ENCODE measurements at places on chromosomes 6 and 20. TPM values are rescaled to one million over a fixed set of nuclear protein-coding genes. Genes with fewer than 3 reads are reported as not detected.

- no peak for DNase-seq
These were observed 876.1 kb upstream of the ADGRB3 start for GRCh38 chr6:67759001-67759400.

GRCh38 chr6:29708432-29709179 lies 14.6 kb upstream of the HLA-F start:
- no peak for DNase-seq

- DNase-seq = no peak
These were observed 139.3 kb upstream of the SNX9 start for GRCh38 chr6:157683707-157684106.

DNA sequence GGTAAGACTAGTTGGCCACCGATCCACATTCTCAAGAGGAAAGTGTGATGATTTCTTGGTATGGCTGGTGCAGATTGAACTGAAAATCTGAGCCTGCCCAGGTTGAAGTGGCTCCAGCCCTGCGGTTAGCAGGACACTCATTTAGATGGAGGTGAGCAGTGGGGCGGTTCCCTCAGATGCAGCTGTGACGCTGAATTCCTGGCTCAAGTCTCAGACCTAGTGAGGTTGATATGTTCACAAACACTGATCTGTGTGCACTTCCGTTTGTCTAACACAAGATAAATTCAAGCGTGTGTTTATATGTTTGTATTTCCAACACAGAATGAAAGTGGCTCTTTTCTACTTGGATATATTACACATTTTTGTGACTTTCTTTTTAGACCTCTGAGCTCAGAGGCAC lies 83.4 kb upstream of the FRMD1 start:
- DNase-seq = no peak

- no peak for DNase-seq
These were observed 151.6 kb downstream of the SOBP start for GRCh38 chr6:107641500-107641941.

DNA sequence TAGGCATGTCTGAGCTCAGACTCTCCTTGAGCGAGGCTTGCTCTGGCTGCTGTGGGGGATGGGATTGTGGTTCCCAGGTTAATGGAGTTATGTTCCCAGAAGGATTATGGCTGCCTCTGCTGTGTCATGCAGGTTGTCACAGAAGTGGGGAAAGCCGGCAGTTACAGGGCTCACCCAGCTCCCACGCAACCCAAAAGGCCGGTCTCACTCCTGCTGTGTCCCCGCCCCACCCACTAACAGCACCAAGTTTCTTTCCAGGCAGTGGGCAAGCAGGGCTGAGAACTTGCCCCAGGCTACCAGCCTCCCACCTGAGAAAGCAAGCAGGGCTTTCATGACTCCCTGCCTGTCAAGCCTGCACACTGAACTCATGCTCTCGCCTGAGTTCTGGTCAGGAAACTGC lies 750.5 kb downstream of the FRK start:
- no peak for DNase-seq

DNA sequence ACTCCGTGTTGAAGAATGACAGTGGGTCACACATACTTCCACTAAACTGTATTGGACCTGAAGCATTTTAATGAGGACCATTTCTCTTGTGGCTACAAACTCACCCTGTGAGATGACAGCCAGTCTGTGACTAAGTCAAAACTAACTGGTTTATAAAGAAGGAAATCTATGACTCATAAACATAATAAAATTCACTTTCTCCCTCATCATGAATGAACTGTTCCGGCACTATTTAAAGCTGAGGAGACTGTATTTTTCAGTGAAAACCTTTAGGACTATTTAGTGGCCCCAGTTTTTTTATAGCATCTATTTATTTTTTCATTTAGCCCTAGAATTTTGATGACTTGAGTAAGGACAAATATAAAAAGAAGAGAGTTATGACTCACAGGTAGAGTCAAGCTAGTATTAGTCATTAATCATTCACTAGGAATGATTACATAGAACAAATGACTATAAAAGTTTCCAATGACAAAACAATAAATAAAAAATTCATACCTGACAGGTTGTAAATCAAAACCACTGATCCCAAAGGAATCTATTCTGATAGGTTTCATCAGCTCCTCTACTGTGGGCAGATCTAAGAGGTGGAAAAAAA lies 34.2 kb downstream of the CEP162 start:
- peak; percentile 74 for DNase-seq

- DNase-seq = no peak
These were observed 7.6 kb downstream of the OSBPL2 start for GRCh38 chr20:62245911-62246280.

DNA sequence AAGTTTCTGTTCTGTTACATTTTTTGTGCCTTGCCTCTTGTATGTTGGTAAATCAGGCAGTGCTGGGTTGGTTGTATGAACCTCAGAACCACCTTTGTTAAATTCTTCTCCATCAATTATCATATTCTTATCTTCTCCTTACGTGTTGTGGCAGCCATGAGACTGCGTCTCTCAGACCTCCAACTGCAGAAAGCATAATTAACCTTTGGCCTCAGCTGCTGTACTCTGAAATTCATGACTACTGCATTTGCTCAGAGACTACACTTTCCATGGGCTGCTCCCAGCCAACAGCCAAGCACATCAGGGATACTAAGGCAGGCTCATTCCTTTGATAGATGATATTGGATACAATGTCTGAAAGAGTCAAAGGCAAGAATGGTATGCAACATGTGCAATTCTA lies 15.1 kb upstream of the SNX3 start:
- no peak for DNase-seq

GRCh38 chr6:68427630-68428029 lies 207.5 kb upstream of the ADGRB3 start:
- no peak for DNase-seq

DNA sequence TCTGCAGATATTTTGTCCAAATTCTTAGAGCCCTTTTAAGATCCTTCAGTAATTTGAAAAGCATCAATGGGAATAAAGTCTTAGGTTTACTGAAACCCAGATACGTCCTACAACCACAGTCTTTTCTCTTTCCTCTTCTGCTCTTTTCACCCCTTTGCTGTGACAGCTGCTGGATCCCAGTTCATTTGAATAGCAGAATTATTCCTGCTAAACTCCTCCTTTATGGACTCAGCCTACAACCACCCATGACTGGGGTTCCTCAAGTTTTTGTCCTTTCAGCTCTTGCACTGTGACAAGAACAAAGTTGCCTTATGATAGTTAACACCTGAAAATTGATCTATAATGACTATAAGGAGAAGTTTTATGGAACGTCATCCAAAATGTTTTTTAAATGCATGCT lies 237.5 kb downstream of the EYA4 start:
- DNase-seq = no peak

DNA sequence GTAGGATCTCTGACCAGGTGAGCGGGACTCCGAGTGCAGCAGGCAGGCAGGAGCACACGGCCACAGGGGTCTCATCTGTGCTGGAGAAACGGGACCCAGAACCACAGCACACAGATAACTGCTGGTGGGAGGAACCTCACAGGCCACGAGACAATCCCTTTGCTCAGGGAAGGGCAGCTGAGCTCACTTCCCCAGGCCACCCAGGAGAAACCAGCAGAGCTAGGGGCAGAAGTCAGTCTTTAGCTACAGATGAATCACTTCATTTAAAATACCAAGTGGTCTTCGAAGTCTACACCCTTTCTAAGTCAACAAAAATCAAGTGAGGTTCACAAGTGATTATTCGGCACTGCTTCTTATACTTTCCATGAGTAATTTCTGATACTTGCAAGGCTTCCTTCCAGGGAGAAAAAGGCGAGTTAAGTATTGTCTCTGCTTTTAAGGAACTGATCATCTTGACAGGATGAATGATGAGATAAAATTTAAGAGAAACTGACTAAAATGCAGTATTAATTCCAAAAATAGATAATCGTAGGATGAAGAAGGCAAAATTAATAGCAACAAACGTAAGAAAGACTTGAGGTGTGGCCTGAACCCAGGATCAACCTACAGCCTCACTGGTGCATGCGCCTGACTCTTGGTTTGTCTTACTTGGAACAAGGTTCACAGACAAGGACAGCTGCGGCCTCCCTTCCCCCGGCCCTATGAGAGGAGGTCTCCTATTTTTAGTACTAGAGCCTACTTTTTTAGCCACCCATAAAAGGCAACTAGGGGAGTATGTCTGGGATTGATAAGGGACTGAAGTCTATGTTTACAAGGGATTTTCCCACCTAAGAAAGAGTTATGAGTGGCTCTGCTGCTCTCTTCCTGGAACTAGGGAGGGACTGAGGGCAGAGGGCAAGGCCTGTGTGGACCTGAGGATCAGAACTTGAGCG lies 233.6 kb downstream of the TTLL2 start:
- DNase-seq = no peak

- no peak for DNase-seq
These were observed 55.5 kb downstream of the CYB5R4 start for GRCh38 chr6:83914953-83915352.

DNA sequence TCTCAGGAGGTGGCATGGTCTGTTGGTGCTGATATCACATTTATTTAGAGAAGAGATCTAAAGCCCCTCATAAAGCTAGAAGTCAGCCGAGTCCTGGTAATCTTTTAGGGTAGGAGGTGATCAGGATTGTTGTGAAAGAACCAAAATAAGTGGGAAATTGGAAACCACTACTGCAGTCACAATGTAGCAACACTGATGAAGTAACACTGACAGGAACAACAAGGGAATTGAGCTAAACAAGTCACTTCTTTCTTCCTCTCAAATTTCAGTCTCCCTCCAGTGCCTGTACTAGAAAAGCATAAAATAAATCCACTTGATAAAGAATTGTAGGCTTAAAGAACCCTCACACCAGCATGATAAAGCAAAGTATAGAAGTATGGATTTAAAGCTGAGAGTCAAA lies 1509.0 kb downstream of the GRIK2 start:
- DNase-seq = no peak

GRCh38 chr20:45292343-45292742 lies 14.3 kb upstream of the RBPJL start:
- no peak for DNase-seq

DNA sequence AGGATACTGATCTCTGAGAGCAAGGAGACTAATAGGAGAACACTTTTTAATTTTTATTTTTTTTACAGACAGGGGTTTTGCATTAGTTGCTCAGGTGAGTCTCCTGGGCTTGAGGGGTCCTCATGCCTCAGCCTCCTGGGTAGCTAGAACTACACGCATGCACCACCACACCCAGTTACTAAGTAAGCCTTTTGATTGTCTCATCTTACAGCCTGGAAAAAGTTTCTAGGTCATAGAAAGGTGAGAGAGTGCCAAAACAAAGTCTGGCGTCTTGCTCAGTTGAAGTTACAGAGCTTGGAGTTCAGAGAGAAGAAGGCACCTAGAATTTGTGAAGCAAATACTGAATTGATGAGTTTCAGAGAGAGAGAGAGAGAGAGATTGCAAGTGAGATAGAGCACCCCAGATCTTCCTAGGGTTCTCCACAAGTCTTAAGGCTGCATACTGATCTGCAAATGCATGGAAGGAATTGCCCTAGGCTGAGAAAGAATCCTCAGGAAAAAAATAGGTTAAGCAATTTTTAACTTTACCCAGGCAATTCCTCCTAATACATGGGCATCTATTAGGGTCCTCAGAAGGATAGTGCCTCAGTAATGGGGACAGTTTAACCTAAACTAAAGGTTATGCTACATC lies 37.6 kb upstream of the PHIP start:
- DNase-seq = no peak

- DNase-seq = no peak
These were observed 78.4 kb downstream of the PREP start for GRCh38 chr6:105324386-105324950.

- peak; percentile 52 for DNase-seq
These were observed 635 bp upstream of the C20orf203 start for GRCh38 chr20:32674362-32674789.

GRCh38 chr6:34650823-34651222 lies 45.7 kb downstream of the ILRUN start:
- no peak for DNase-seq

- DNase-seq = no peak
These were observed 45.3 kb upstream of the HDDC2 start for GRCh38 chr6:125346926-125347563.

GRCh38 chr6:39914239-39914638 lies 20.0 kb downstream of the MOCS1 start:
- no peak for DNase-seq

GRCh38 chr6:136210398-136211165 lies 39.5 kb downstream of the MTFR2 start:
- DNase-seq = no peak

Gene AIF1
- total RNA-seq = not detected

Gene NKAPL
- total RNA-seq = not detected

Gene SNPH
- 3.0 TPM for total RNA-seq

Gene C6orf58
- 0.39 TPM for total RNA-seq

Data from Daoy (cell line).